ENCODE measurements at places on chromosomes 11 and 22. TPM values are rescaled to one million over a fixed set of nuclear protein-coding genes. Genes with fewer than 3 reads are reported as not detected.

- H3K4me3 ChIP-seq, result no peak overlapping the region
- H3K27me3 ChIP-seq, result no peaks in the 10 kb centered on the region
- no peaks in the 10 kb centered on the region for H3K4me1 ChIP-seq
Observed at GRCh38 chr22:49040111-49040510, 787.6 kb downstream of the BRD1 start.

DNA sequence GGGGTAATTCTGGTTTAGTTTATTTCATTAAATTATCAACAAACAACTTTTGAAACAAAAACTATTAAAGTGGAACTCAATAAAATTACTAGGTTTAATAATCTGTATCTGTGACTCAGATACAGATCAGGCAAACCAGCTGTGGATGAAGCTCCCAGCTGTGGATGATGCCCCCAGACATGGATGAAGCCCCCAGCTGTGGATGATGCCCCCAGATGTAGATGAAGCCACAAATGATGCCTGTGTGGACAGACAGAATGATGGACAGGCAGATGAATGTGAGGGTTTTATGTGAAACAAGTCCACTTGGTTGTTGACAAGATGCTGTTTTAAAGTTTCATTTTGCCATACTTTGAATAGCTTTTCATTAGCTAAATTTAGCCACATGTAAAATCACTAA, 5.8 kb upstream of the ZNF74 start:
- H3K27ac ChIP-seq, result no peak overlapping the region
- no peaks in the 10 kb centered on the region for H3K36me3 ChIP-seq
- no peaks in the 10 kb centered on the region for H3K27me3 ChIP-seq
- no peak for DNase-seq

GRCh38 chr11:125588505-125588904, 4.1 kb upstream of the STT3A start:
- no peaks in the 10 kb centered on the region for H3K27me3 ChIP-seq
- H3K4me3 ChIP-seq, result no peak overlapping the region
- H3K27ac ChIP-seq, result no peak overlapping the region

DNA sequence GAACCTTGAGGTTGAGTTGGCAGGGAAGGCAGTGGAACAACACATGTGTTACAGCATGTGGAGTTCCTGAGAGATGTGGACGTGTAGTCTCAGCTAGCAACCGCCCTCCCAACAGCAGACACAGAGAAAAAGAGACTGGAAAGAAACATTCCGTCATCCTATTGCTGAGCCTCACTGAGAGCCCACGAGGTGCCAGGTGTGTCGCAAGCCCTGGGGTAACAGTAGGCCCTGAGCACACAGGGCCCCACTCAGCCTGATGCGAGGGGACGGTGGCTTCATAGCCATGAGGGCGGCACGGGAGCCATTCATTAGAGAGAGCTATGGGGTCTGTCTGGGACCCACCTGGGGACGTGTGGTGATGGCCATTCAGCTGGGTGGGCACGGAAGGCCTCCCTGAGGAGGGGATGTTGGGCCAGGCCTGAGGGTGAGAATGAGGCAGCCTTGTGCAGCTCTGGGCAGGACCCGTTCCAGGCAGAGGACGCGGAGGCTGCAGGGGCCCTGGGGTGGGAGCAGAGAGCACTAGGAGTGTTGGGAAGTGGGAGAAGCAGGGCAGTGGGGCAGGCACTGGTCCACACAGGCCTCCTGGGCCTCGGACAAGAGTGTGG, 26.2 kb downstream of the MPPED1 start:
- H3K27ac ChIP-seq, result no peak overlapping the region
- no peaks in the 10 kb centered on the region for H3K36me3 ChIP-seq
- no peaks in the 10 kb centered on the region for H3K27me3 ChIP-seq

Gene MMP1
- not detected for total RNA-seq

All from naive thymus-derived CD4-positive, alpha-beta T cell (primary cell).